NCI-H2081 treated with DMSO at 0.1 percent for 48 hours (cell line): ENCODE measurements at places on chromosomes 6 and 20.
A peak's percentile ranks its signal among the peaks of the same experiment; 100 is the strongest.

DNA sequence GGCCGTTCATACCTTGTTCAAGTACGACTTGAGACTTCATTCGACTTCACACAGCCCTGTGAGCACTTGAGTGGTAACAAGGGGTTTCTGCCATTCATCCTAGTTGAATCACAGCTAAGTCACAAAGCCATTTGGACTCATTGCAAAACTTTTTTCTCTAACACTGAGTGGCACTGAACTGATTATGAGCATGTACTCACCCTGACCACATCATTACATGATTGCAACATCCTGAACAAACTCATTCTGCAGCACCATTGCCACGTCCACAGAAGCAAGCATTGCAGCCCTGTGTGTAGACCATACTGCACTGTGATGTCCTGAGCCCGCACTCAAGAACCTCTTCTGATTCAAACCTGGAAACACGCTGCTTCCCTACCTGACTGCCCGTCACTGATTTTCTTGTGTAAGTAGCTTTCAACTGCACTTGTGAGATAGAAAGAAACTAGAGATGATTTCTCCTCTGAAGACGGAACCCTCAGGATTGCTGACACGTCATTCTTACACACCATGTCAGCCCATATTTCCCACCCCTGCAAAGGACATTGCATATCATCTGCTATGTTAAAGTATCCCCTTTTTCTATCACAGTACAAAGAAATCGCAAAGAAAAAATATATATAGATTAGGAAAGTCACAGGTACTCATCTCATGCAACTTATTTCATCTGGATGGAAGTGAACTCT, 81.6 kb downstream of the C6orf118 start:
- no peak for DNase-seq

- DNase-seq: no peak
These were observed 64.8 kb downstream of the FAM50B start for GRCh38 chr6:3913958-3914337.

DNA sequence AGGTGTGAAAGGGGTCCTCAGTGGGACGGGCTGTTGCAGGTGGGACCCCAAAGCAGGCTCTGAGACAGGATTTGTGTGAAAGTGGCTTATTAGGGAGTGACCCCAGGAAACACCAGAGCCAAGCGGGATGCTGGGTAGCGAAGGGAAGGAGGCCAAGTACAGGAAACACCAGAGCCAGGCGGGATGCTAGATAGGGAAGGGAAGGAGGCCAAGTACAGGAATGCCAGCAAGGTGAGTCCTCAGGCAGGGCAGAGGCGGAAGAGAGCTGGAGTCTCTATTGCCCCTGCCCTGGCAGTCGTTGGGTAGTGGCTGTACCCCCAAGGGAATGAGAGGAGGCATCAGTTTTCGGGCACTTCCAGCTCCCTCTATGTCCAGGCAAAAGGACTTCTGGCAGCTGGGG, 30.5 kb upstream of the TGM2 start:
- DNase-seq: no peak

DNA sequence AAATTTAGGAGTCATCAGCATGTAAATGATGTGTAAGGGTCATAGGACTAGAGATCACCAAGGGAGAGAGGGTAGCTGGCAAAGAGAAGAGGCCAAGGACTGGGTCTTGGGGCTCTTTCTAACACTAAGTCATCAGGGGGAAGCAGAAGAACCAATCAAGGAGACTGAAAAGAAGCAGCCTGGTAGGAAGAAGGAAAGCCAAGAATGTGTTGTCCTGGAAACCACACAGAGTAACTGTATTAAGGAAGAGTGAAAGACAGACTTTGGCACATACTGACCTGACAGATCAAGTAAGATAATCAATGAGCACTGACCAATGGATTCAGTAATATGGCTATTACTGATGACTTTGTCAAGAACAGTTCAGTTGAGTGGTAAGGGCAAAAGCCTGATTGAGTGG, 42.3 kb upstream of the LAMA4 start:
- DNase-seq: no peak

GRCh38 chr6:136517002-136517401, 33.2 kb downstream of the MAP7 start:
- DNase-seq: no peak

DNA sequence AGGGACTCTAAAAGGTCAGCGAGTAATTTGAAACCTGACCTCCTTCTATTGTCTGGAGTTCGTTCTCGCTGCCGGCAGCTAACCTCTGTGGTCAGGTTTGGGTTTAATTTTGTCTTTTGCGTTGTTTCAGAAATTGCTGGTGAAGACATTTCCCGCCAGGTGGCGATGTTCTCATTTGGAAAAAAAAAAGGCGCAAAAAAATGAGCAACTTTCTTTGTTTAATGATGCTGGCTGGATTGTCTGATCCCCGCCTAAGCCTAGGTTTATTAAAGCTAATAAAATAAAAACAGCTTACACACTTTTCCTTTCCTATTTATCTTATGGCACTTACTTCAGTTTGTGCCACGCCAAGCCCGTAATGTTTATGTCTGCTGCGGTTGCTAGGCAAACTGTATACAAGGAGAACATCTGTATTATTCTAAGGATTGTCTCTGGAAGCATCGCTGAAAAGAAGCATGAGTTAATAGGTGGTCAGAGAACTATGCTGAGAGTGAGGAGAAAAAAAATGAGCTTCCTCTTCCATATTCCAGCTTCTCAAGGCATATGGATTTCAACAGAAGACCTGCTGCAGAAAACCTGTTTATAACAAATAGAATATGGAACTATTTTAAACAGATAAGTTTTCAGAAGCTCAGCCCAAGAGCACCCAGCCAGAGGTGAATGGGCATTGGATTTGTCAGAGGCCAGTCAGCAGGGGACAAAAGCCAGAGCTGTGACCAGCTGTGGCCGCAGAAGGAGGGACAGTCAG, 205.7 kb downstream of the DOK5 start:
- DNase-seq: no peak

- DNase-seq: no peak
These were observed 57.8 kb upstream of the TAB2 start for GRCh38 chr6:149259753-149260152.

- no peak for DNase-seq
These were observed 25.9 kb upstream of the EPB41L1 start for GRCh38 chr20:36128463-36129159.

DNA sequence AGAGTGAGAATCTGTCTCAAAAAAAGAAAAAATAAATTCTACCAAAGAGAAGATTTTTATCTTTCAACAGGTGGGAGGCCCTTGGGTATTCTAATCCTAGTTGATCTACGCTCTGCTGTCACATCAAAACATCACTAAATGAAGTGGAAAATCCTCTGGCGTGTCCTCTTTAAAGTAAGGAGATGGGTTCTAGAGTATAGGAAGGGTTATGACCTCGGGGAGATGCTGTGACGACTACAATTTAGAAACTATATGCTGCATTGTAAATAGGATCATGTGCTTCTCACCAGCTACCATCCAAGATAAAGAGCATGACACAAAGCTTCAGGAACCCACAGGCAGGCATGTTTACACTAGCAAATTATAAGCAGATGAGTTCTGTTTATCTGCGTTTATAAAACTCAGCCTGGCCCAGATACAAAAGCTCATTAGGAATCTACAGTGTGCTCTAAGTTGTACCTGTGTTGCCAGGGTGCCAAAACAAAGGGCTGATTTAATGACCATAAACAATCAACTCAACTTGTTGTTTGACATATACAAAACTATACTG, 197.1 kb upstream of the PLN start:
- DNase-seq: peak; percentile 30

DNA sequence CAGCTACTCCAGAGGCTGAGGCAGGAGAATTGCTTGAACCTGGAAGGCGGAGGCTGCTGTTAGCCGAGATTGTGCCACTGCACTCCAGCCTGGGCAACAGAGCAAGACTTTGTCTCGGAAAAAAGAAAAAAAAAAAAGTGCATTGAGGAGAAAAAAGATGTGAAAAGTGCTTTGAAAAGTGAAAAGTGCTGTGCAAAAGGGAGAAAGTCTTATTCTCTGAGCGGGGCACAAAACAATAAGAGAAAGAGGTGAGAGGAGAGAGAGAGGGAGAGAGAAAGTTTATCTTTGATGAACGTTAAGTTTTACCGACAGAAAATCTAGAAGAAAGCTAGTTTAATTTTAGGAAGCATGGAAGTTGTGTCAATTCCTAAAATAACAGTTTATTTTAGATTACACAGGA, 3.9 kb upstream of the PACSIN1 start:
- DNase-seq: no peak

DNA sequence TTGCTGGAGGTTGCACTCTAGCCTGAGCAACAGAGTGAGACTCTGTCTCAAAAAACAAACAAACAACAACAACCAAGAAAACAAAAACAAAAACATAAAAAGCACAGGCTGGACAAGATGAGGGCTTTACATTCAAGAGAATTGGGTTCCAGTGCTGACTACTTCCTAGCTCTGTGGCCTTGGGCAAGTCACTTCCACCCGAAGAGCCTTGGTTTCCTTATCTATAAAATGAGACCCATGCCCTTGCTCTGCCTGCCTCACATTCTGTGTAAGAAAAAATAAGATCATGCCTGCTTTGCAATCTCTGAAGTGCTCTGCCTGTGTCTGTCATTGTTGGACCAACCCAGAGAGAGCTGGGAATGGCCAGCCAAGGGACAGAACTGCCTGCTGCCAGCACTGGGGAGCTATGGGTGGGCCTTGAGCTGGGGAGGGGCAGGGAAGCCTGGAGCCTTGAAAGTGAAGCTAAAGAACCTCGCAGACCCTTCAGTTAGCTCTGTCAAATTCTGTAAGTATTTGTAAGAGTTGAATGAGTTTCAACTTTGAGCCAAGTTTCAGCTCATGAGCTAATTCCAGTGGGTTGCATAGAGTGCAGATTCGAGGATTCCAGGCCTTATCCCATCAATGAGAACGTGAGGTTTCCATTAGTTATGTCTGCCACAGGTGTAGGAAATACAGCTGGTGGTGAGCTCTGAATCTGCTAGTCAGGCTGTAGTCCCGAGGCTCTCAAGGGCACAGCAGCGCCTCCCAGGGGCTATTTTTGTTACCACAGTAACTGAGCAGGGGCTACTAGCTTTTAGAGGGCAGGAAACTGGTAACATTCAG, 93.2 kb downstream of the DLGAP4 start:
- DNase-seq: peak; percentile 49

GRCh38 chr6:108584323-108584722, 23.6 kb downstream of the FOXO3 start:
- no peak for DNase-seq

GRCh38 chr6:111468329-111469012, 14.5 kb downstream of the REV3L start:
- no peak for DNase-seq

DNA sequence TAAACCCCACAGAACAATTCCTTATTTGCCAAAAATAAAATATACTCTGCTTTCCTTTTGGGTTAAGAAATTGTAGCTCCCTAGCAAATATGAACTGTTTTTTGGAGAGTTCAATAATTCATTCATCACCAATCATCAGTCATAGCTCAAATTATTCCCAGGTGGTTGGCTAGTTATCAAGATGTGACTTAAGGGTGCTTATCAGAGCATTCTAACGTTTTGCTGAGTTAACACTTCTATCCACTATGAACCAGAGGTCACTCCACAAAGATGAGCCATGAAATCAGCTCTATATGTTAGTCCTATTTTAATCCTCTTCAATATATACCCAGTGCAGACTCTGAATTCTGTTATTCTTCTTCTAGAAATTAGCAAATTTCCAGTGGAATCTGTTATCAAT, 379.1 kb downstream of the TENT5A start:
- DNase-seq: no peak

DNA sequence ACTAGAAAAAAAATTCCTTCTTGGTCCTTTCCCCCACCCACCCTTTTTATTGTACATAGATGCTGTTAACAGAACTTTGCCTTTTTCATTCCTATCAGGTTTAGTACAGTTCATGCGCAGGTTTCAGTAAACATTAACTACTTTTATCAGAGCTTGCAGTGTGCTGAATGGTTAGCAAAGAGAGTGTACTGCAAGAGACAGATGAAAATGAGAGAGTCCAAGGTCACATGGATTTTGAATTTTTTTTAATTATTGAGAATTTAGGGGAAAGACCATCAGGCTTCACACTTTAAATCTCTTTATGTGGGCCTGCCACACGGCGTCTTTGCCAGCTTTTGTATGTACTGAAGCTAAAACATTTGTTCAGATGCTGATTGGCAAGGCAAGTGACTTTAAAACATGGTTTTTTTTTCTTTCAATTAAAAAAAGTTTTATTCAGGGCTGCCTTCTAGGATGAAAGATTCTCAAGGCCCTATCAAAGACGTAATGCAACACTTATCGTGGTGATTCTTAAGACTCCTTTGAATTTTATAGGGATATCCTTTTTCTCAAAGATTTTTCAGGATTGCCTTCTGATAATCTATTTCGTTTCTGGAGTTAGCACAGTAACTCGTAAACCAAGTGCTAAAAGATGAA, 32.2 kb downstream of the RREB1 start:
- no peak for DNase-seq

DNA sequence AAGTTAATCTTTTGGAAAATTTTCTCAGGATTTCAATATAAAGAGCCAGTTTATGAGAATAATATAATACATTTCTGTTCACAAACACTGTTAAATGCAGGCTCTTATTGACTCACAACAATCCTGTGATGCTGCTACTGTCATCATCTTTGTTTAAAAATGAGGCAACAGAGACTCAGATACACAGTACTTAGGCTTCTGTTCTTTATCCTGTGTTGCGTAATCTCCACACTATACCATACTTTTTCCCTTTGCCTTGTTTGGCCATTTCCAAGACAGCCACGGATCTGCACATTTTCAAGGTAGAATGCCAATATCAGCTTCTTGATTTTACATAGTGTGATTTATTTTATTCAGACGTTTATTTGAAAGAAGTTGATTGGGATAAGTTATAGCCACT, 699.0 kb upstream of the CITED2 start:
- DNase-seq: no peak

DNA sequence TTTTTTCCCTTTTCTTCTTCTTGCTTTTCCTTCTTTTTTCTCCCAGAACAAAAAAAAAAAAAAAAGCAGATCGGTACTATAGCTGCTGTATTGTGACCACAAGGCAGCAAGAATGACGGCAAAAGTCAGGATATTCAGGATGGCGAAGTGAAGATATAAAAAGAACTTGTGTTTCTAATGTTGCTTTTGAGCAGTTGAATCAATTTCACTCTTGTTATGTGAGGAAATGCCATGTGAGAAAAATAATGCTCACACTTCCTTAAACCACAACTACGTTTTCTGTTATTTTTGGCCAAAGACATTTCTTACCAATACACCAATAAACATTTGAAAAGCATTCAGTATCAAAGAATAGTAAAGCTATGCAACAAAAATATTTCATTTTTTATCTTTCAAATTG, 510.5 kb downstream of the HACE1 start:
- DNase-seq: no peak

- no peak for DNase-seq
These were observed 97.5 kb downstream of the CDH26 start for GRCh38 chr20:60055740-60056139.

DNA sequence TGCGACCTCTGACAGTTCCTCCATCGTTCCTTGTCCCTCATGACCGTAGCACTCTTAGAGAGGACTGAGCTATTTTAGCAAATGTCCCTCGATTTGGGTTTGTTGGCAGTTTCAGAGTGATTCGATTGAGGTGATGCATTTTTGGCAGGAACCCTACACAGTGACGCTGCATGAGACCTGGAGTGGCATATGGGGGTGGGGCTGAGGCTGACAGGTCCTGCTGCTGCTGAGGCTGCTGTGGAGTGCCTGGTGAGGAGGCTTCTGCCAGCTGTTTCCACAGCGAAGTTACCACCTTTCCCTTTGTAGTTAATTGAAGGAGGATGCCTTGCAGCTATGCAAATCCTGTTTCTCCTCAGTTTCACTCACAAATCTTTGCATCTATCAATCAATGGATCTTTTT, 19.8 kb downstream of the PXDC1 start:
- no peak for DNase-seq

- DNase-seq: no peak
These were observed 21.3 kb downstream of the MAN1A1 start for GRCh38 chr6:119328254-119328653.

GRCh38 chr6:159005436-159005835, 5.4 kb upstream of the RSPH3 start:
- DNase-seq: no peak
